A549 treated with CpdA at 1 μM for 4 hours (cell line): ENCODE measurements at places on chromosomes 7 and 10. TPM values are rescaled to one million over a fixed set of nuclear protein-coding genes. Genes with fewer than 3 reads are reported as not detected.

PLA2G12B gene
- not detected in 5 replicates for total RNA-seq

EBF3 gene
- 0.11 to 0.21 TPM (median 0.16 TPM) in 5 replicates for total RNA-seq

ITIH5 gene
- 0.02 to 0.37 TPM (median 0.08 TPM) in 5 replicates for total RNA-seq

SORBS1 gene
- 0.56 to 0.91 TPM (median 0.58 TPM) in 5 replicates for total RNA-seq

SPDYE17 gene
- total RNA-seq: not detected in 5 replicates
